Breast epithelium (tissue), 4 donors: ENCODE measurements at places on chromosomes 5 and 9. TPM values are rescaled to one million over a fixed set of nuclear protein-coding genes. Genes with fewer than 3 reads are reported as not detected.
A peak's percentile ranks its signal among the peaks of the same experiment; 100 is the strongest.

Gene SUSD3
- total RNA-seq = 52.4 TPM

Gene SPATA31E1
- total RNA-seq = not detected

Gene PAEP
- not detected for total RNA-seq

- no peaks in the 10 kb centered on the region for H3K36me3 ChIP-seq
- DNase-seq = no peak
- H3K27me3 ChIP-seq = no peaks in the 10 kb centered on the region
- no peaks in the 10 kb centered on the region for H3K4me1 ChIP-seq
- H3K27ac ChIP-seq = no peak overlapping the region
Measured at GRCh38 chr9:81979196-81979595, 9.4 kb upstream of the SPATA31D1 start.

GRCh38 chr5:145777445-145778063, 57.6 kb downstream of the PRELID2 start:
- no peaks in the 10 kb centered on the region for H3K4me1 ChIP-seq
- H3K4me3 ChIP-seq = no peak overlapping the region
- no peak for DNase-seq
- H3K27me3 ChIP-seq = no peaks in the 10 kb centered on the region
- H3K36me3 ChIP-seq = no peaks in the 10 kb centered on the region

DNA sequence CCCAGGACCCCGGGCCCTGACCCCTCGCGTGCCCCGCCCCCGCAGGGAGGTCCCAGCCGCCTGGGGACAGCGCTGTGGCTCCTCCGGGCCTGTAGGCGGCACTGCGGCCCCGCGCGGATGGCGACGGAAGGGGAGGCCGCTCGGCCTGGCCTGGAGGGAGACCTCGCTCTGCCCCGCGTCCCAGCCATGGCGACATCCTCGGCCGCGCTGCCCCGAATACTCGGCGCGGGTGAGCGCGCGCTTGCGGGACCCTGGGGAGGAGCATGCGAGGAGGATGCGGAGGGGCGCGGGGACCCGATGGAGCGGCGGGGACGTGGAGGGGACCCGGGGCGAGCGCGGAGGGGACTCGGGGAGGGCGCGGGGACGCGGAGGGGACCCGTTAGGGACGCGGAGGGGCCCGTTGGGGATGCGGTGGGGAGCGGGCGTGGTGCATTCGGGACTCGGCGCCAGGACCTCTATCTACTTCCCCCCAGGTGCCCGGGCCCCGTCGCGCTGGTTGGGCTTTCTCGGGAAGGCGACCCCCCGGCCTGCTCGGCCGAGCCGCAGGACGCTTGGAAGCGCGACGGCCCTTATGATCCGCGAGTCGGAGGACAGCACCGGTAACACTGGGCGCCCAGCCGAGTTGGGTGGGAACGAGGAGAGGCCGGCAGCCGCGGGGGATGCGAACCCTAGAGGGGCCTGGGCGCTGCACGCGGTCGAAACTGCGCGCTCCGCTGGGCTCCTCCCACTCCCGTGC, at the start of gene MRPS2:
TSS of gene MRPS2 (plus strand) at position 158 of the 736 bp plus-strand sequence. CDS start at position 187, 29 bp downstream.
- no peaks in the 10 kb centered on the region for H3K36me3 ChIP-seq
- H3K4me3 ChIP-seq = peak within 1 kb of the TSS; percentile 96
- H3K27me3 ChIP-seq = no peaks in the 10 kb centered on the region
- peak within 1 kb of the TSS; percentile 74 for H3K27ac ChIP-seq
- peak; percentile 85 for DNase-seq
- peaks cover 11% of the 10 kb centered on the region for H3K4me1 ChIP-seq

DNA sequence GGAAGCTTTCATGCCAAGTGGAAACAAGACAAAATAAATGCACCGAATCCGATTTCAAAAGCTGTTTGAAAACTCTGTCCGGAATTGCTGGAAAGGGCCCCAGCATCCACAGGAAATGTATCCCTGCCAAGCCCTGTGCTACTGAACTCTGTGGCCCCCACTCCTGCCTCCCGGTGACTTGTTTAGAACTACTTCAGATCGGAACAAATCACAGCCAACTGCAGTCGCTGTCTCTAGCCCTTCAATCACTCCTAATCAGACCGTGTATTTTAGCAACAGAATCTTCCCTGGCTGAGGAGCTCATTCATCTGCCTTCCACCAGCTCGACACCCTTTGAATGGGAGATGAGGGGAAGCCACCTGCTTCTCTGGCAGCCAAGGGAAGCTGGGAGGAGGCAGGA, 94.1 kb downstream of the KCNIP1 start:
- peaks cover 7% of the 10 kb centered on the region for H3K4me1 ChIP-seq
- DNase-seq = no peak
- no peaks in the 10 kb centered on the region for H3K36me3 ChIP-seq
- H3K4me3 ChIP-seq = peak overlapping the region; percentile 10

DNA sequence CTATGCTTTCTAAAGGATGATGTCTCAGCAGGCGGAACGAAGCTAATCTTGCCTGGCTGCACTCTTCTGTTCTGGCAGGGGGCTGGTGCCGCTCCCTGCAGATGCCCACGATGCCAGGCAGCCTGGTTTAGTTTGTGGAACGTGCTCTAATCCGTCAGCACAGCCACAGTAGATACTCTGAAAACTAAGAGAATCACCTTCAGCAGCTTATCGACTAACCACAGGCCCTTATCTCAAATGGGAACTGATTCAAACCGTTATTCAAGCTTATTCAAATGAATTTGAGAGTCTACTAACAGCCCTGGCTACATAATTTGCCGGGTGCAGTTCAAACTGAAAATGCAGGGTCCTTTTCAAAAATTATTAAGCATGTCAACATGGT, 246.6 kb upstream of the ANKRD55 start:
- no peaks in the 10 kb centered on the region for H3K36me3 ChIP-seq
- no peaks in the 10 kb centered on the region for H3K4me1 ChIP-seq
- no peak overlapping the region for H3K4me3 ChIP-seq

Gene AK6
- total RNA-seq = 25.6 TPM

Gene BHMT2
- total RNA-seq = 8.0 TPM

Gene TEK
- 15.2 TPM for total RNA-seq

DNA sequence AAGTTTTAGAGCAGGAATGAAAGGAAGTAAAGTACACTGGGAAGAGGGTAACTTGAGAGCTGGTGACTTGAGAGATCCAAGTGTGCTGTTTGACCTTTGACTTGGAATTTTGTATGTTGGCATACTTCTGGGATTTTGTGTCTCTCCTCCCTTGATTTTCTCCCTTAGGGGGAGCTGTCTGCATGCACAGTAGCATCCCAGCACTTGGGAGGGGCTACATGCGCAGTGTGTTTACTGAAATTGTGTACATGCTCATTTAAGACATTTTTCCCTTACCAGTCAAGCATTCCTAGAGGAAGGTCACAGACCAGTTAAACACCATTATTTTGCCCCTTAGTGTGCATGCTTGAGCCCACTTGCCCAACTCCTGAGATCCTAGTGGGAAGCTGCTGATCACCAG, 120.1 kb downstream of the ZNF622 start:
- H3K27ac ChIP-seq = no peak overlapping the region
- H3K4me3 ChIP-seq = no peak overlapping the region
- no peaks in the 10 kb centered on the region for H3K36me3 ChIP-seq
- no peaks in the 10 kb centered on the region for H3K27me3 ChIP-seq
- H3K4me1 ChIP-seq = no peaks in the 10 kb centered on the region

Gene FAM221B
- total RNA-seq = not detected

DNA sequence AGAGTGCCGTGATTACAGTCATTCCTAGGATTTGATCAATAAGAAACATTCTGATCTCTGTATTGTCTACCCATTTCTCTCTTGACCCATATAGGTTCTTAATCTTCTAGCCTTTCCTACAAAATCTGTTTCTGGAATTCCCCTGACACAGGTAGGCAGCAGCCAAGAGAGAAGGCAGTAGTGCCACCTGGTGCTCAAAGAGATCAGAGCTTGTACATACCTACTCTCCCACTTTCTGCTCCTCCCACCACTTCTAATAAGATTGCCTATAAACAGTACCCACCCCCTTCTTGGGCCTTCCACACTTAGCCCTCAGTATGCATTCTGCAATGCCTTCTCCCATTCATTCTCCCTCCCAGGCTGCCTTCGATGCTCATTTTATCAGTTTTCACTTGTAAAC, 117.4 kb upstream of the RORB start:
- H3K27me3 ChIP-seq = no peaks in the 10 kb centered on the region
- H3K4me1 ChIP-seq = no peaks in the 10 kb centered on the region
- no peak overlapping the region for H3K27ac ChIP-seq
- no peaks in the 10 kb centered on the region for H3K36me3 ChIP-seq
- no peak for DNase-seq

GRCh38 chr5:43429706-43430105, 17.5 kb upstream of the CCL28 start:
- H3K27ac ChIP-seq = no peak overlapping the region
- no peak for DNase-seq
- H3K27me3 ChIP-seq = no peaks in the 10 kb centered on the region
- H3K4me3 ChIP-seq = no peak overlapping the region

GRCh38 chr5:58462154-58462553, 2.3 kb upstream of the PLK2 start:
- H3K27me3 ChIP-seq = no peaks in the 10 kb centered on the region
- no peaks in the 10 kb centered on the region for H3K4me1 ChIP-seq
- H3K36me3 ChIP-seq = no peaks in the 10 kb centered on the region
- no peak for DNase-seq
- peak overlapping the region; percentile 41 for H3K27ac ChIP-seq

Gene PDE4D
- total RNA-seq = 37.4 TPM

GRCh38 chr9:74443036-74443750, 53.9 kb upstream of the RORB start:
- H3K36me3 ChIP-seq = no peaks in the 10 kb centered on the region
- no peaks in the 10 kb centered on the region for H3K4me1 ChIP-seq
- DNase-seq = no peak
- no peak overlapping the region for H3K4me3 ChIP-seq
- no peaks in the 10 kb centered on the region for H3K27me3 ChIP-seq
- no peak overlapping the region for H3K27ac ChIP-seq

DNA sequence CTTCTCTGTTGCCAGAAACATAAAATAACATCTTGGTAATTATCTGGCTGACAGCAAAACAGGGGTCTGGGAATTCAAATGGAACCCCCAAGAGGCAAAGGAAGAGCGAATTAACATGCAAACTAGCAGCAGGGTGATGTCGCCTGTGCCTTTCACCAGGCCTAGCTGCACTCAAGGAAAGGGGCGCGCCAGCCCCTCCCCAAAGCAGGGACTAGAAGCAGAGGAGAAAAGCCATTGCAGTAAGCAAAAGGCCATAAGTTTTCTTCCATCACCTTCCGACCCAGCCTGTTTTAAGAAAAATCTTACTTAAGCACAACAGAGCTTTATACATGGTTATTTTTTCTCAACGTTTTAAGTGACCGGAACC, 539 bp downstream of the POC5 start:
- peak overlapping the region; percentile 91 for H3K27ac ChIP-seq
- H3K27me3 ChIP-seq = no peaks in the 10 kb centered on the region
- no peak for DNase-seq
- peaks cover 10% of the 10 kb centered on the region for H3K4me1 ChIP-seq
- peaks cover 6% of the 10 kb centered on the region for H3K36me3 ChIP-seq
- peak overlapping the region; percentile 80 for H3K4me3 ChIP-seq

Gene CD72
- total RNA-seq = 6.4 TPM

Gene OTP
- total RNA-seq = 0.15 TPM

DNA sequence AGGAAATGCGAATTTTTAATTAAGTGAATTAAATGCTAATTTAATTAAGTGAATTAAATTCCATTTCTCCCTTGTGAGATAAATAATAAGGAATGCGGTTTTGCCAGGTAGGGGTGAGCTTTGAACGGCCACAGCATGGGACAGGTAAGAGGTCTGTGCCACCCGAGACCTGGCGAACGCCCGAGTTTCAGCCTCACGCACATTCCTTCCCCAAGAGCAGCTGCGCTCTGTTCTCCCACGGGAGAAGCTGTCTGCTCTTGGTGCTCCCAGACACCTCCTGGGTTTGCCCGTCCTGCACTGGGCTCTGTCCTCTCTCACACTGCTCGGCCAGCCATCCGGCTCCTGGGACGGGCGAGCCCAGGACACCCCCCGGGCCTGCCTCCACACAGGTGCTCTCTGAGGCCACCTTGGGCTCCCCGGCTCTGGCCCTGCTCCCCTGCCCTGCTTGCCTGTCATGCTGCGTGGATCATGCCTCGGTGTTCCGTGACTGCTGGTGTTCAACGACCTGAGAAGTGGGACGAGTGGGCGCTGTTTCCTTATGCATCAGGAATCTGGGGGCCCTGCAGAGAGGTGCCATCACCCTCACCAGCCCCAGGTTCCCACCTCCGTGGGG, 13.7 kb upstream of the CAMSAP1 start:
- peak overlapping the region; percentile 17 for H3K27ac ChIP-seq
- no peak overlapping the region for H3K4me3 ChIP-seq
- no peaks in the 10 kb centered on the region for H3K36me3 ChIP-seq
- H3K27me3 ChIP-seq = no peaks in the 10 kb centered on the region

DNA sequence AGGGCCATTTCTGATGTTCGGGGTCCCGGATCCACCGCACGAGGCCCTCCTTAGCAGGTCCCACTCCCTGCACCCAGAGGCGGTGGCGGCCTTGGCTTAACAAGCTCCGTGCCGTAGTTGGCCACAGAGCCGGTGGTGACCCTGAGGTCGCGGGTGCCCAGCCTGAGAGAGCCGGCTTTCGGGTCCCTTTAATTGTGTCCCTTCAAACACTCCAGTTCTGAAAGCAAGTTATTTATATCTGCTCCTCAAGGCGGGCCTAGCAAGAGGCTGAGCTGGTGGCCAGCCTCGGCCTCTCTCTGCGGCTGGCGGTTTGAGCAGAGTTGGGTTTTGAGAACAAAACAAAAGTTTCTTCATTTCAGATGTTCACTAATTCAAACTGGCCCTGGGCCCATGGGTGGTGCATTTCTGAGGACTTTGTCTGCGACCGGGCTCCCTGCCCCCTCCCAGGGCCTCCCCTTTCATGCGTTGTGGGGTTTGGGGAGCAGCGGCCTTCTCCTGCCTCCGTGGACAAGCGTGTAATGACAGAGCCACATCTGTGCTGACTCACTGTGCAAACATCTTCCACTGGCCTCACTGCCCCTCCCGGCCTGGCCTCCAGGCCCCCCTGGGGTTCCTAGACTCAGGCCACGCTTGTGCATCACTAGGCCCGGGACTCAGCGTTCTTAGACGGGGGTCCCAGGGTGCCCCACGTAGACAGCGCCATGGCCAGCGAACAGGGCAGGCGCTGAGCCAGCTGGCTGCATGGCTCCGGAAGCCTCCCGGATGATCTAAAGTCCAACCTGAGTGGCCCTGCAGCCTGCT, 49.4 kb upstream of the COL5A1 start:
- peak; percentile 51 for DNase-seq
- peak overlapping the region; percentile 25 for H3K4me3 ChIP-seq
- H3K36me3 ChIP-seq = no peaks in the 10 kb centered on the region
- no peaks in the 10 kb centered on the region for H3K4me1 ChIP-seq

Gene PCDHB4
- total RNA-seq = 7.5 TPM

Gene FAM169A
- 6.3 TPM for total RNA-seq

GRCh38 chr5:35194635-35195471, 35.4 kb downstream of the PRLR start:
- no peak for DNase-seq
- no peaks in the 10 kb centered on the region for H3K36me3 ChIP-seq

Gene ALDH1A1
- 233 TPM for total RNA-seq

DNA sequence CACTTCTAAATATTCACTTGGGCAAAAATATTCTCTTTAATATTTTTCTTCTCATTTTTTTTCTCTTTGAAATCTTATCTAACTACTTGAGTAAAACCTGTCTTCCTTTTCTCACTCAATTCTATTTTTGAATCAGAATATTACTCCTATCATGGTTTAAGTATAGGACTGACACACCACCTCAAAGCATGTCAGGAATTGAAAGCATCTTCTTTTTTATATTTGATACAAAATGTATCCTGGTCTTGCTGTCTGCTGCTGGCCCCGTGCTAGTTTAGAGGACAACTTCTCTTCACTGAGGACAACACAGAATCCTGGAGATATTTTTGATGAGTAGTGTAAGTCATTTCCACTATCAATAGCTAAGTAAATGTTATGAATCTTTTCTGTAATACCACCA, 383.6 kb downstream of the GADD45G start:
- no peaks in the 10 kb centered on the region for H3K27me3 ChIP-seq
- H3K4me3 ChIP-seq = no peak overlapping the region
